ENCODE measurements at places on chromosomes 7 and 10. TPM values are rescaled to one million over a fixed set of nuclear protein-coding genes. Genes with fewer than 3 reads are reported as not detected.

DNA sequence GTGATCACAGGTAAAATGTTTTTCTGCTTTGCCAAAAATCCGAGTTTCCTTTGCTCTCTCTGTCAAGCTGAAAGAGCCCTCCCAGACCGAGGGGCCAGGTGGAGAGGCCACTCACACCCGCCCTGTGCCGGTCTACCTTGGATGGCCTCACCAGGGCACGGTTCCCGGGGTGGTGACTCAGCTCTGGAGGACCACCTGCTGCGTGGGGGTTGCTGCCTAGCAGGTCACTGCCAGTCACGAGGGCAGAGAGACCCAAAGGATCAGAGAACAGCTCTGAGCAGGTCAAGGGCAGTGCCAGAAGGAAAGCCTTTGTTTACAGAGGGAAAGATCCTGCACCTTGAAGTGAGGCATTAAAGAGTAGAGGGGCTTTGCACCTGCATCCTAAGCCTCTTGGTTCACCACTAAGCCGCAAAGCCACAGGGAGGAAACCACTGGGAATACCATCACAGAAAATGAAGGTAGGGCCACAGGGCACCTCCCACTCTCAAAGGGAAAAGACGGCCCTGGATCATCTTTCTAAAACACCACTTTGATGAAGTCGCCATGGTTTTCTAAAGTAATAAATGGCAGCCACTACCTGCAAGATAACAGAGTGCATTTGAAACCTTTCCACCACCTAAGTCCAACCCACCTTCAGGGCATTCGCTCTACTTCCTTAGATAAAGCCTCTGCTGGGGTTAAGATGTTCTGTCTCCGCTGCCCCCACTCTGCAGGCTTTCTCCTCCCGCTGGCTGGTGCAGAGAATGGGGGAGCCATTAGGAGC is 160.3 kb upstream of the KLF14 start:
- peak; percentile 72 for DNase-seq

- DNase-seq, result no peak
Measured at GRCh38 chr10:112275512-112276245, 7.5 kb upstream of the TECTB start.

CLEC2L gene
- total RNA-seq, result not detected

DNA sequence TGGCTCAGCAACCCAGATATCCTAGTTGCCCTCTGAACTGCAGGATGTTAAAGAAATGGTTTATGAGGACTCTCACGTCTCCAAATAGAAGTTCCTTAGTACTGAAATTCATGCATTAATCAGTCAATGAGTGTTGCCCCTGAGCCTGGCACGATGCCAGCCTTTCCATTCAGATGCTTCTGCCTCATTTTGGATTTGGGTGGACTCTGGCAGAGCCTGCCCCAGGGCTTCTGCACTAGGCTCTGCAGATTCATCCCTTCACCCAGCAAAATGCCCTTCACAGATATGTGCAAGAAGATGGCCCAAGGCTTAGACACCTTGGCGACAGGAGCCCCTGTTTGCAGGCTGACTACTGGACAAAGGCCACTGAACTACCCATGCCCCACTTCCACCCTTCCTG is 747.8 kb downstream of the GRID1 start:
- peak; percentile 7 for DNase-seq
